CD4-positive, alpha-beta T cell (primary cell): ENCODE measurements at places on chromosomes 12 and 14.

DNA sequence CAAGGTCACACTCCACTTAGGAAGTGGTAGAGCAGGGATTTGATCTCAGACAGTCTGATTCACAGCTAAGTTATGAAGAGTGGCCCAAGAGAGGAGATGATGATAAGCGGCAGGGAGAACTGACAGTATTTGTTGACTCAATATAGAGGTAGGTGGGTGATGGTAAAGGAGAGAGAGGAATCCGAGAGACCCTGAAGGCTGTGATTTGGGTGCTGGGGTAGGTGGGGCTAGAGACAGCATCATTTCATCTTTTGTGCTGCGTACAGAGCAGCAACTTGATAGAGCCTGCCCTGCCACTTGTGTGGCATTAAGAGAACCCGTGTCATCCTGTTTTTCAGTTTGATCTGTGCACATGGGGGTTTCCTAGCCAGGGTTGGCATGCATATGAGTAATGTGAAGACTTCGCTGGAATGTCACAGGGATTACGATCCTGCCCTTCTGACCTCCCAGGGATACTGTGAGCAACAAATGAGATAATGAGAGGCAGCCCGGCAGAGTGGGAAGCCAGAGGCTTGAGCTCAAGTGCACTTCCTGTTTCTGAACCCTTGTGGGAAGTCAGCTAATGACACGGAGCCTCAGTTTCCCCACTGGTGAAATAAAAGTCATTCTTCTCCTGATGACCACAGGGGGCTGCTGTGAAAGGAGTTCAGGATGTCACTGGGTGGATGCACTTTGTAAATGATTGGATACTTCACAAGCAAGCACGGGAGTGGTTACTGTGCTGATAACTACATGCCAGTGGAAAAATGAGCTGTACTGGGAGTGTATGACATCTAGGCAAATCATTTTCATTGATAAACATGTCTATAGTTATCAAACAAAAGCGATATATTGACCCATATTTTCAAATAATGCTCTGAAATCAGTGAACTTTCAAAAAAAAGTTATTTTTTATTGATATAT, 59.5 kb upstream of the IGF1 start:
- no peak for DNase-seq

DNA sequence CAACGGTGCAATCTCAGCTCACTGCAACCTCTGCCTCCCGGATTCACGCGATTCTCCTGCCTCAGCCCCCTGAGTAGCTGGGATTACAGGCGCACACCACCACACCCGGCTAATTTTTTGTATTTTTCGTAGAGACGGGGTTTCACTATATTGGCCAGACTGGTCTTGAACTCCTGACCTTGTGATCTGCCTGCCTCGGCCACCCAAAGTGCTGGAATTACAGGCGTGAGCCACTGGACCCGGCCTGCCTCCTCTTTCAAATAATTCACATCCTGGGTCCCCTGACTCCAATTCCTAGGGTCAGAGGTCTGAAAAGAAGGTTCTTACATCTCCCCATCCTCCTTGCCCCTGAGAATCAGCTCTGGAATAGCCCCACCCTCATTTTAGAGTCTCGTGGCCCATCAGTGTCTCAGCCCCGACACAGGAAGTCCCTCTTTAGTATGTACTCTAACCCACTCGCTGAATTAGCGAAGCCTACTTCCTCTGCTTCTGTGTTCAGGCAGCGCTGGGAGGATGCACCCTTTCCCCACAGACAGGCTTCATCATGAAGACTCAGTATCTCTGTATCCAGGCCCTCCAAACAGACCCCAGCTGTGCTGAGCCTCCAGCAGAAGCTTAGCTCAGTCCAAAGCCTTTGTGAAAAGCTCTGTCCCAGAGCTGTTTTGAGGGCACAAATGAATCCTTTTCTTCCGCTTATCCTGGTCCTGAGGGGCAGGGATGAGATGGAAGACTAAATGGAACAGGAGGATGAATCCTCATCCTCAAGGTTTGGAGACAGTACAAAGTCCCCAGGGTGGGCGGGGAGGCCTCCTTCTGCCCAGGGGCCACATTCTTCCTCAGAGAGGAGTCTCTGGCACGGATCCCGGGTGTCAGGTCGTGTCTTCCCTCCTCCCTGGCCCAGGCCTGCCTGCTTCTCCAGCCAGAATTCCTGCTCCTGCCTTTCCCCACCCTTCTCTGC, 3.5 kb downstream of the LPAR5 start:
- DNase-seq = peak; percentile 40

- no peak for DNase-seq
Observed at GRCh38 chr12:2613326-2614073, 181.3 kb upstream of the FKBP4 start.

- no peak for DNase-seq
Observed at GRCh38 chr12:3084742-3085141, 7.6 kb downstream of the TSPAN9 start.

- DNase-seq = no peak
Observed at GRCh38 chr14:22558221-22558913, 30.7 kb downstream of the DAD1 start.

DNA sequence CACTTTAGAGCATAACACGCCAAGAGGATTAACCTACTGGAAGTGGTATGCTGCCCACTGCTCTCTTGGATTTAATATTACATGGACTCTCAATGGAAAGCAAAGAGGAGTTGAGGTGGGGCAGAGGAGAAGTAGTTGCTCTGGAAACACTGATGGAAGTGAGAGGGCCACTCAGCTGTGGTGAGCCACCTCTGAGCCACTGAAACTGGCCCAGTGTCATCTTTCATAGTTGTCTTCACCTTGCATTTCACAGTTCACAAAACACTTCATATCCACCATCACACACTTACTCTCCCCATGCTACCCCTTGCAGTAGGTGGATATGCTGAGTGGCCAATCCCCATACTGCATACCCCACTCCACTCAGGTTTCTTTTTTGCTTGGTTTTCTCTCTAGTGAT, 12.2 kb upstream of the PCED1B start:
- no peak for DNase-seq
